ENCODE measurements at places on chromosomes 5 and 9. TPM values are rescaled to one million over a fixed set of nuclear protein-coding genes. Genes with fewer than 3 reads are reported as not detected.

- peak; percentile 66 for DNase-seq
These were observed 677.3 kb upstream of the RGMB start for GRCh38 chr5:98096155-98096554.

- DNase-seq, result no peak
These were observed 29.9 kb downstream of the LHX3 start for GRCh38 chr9:136174779-136175615.

DNA sequence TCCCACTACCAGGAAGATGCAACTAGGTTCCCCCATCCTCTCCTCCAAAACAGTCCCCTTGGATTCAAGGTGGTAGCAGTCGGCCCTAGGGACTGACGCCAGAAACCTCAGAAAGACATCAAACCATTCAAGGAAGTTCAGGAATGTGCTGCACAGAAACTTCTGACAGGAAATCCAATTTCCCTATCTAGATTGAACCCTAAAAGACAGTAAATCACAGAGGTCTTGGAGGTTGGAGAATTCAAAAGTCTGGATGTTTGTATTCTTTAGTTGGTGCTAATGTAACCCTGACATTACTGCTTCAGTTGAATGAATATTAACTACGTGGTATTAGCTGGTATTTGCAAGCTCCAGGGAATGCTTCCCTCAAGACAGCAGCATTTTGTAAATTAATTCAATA lies 125.3 kb downstream of the SYK start:
- no peak for DNase-seq

- peak; percentile 47 for DNase-seq
These were observed 110.9 kb upstream of the ADAMTSL1 start for GRCh38 chr9:18362901-18363685.

Gene CCNI2
- polyA plus RNA-seq, result not detected

All from AG04450 (cell line).